Ovary (tissue), 10 donors: ENCODE measurements at places on chromosomes 13 and 19.

DNA sequence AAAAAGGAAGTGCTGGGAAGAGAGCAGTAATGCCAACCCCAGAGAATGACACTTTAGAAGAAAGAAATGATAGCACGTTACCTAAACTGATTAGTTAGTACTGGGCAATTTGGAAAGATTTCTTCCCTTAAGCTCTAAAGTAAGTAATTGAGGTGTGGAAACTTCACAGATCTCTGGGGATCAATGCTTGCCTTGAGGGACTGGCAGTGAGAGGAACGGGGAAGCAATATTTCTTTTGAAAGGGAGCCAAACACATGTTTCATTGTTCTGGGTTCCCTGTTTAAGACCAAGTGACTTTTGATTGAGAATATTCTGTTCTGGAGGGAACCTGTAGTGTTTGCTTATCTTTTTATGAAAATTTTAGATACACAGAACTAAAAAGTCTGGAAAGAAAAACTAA is 190.5 kb downstream of the NDFIP2 start:
- DNase-seq = no peak

GRCh38 chr19:11422163-11423065 is 3.3 kb upstream of the RGL3 start:
- peak; percentile 48 for DNase-seq

DNA sequence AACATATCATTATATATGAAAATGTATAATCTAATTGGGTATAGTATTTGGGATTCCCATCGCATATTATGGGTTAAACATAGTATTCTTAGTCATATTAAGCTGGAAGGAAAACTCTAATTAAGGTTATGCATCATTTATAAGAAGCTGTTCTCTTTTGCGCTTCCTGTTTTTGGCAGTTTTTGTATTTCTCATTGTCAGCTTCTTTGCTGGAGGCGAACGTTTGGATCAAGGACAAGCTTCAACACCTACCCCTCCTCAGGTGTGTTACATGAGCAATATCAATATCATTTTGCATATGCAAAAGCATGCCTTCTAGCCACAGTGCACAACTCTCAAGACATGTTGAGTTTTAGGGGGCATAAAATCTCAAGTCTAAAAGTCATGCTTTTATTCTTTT is 439.8 kb downstream of the TDRD3 start:
- no peak for DNase-seq

DNA sequence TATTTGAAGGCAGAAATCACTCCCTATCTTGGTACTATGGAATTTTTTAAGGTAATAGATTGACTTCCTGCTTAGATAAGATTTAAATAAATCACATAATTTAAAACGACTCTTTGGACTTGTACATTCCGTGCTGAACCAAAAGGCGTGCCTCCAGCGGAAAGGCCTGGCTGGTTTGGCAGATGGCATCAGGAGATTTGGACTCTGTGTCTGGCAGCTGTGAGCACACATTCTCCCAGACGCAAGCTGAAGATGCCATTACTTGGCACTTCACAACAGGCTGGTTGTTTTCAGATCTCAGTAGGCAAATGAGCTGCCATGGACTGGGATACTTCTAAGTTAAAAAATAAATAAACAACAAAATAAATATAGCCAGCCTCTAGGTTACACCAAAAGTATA is 104.5 kb upstream of the SLC15A1 start:
- DNase-seq = no peak

- DNase-seq = peak; percentile 89
These were observed 1.9 kb upstream of the ZBTB32 start for GRCh38 chr19:35702223-35703012.

DNA sequence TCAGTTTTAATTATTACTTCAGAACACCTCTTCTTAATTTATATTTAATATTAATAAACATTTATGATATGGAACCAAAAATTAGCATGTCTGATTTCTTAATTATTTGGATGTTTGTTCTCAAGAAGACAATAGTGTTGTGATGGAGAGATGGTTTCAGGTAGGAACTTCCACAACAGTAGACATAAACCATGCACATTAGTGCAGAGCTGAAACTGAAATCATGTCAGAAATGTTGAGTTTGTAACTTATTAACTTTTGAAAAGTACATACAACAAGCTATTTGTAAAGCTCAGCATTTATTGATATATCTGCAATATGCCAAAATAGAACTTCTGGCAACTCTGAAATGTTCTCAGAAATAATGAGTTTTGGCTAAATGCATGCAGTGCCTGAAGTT is 11.8 kb upstream of the EDNRB start:
- no peak for DNase-seq

GRCh38 chr13:110627351-110627750 is 12.0 kb downstream of the NAXD start:
- no peak for DNase-seq

GRCh38 chr19:16441661-16442162 is 30.1 kb downstream of the EPS15L1 start:
- DNase-seq = no peak

GRCh38 chr13:108115738-108116137 is 99.6 kb downstream of the LIG4 start:
- no peak for DNase-seq

- no peak for DNase-seq
These were observed 20.8 kb upstream of the EBI3 start for GRCh38 chr19:4208385-4209094.

GRCh38 chr13:93758575-93758974 is 532.0 kb downstream of the GPC6 start:
- no peak for DNase-seq

- DNase-seq = no peak
These were observed 5.2 kb upstream of the FUT6 start for GRCh38 chr19:5844456-5845433.

DNA sequence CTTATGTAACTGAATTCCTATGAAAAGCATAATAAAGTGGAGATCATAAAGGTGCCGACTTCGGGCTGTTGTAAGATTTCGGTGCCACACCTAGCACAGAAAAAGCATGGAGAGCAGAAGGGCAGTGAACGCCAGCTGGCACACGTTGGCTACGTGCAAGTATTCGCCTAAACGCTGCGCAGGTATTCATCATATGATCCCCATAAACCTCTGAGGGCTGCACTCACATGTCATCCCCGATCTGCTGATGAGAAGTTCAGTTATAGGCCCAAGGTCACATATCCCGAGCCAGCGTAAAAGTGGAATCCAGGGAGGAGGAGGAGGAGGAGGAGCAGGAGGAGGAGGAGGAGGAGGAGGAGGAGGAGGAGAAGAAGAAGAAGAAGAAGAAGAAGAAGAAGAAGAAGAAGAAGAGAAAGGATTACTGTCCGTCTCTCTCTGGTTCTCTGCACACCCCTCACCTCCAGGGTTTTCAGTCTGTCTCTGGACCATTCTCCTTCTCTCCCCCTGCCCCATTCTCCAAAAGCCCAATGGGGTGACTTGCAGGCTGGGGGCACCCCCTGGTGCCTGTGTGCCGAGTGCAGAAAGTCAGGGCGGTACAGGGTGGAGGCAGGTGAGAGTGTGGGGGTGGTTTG is 18.6 kb upstream of the CYP2S1 start:
- DNase-seq = no peak

DNA sequence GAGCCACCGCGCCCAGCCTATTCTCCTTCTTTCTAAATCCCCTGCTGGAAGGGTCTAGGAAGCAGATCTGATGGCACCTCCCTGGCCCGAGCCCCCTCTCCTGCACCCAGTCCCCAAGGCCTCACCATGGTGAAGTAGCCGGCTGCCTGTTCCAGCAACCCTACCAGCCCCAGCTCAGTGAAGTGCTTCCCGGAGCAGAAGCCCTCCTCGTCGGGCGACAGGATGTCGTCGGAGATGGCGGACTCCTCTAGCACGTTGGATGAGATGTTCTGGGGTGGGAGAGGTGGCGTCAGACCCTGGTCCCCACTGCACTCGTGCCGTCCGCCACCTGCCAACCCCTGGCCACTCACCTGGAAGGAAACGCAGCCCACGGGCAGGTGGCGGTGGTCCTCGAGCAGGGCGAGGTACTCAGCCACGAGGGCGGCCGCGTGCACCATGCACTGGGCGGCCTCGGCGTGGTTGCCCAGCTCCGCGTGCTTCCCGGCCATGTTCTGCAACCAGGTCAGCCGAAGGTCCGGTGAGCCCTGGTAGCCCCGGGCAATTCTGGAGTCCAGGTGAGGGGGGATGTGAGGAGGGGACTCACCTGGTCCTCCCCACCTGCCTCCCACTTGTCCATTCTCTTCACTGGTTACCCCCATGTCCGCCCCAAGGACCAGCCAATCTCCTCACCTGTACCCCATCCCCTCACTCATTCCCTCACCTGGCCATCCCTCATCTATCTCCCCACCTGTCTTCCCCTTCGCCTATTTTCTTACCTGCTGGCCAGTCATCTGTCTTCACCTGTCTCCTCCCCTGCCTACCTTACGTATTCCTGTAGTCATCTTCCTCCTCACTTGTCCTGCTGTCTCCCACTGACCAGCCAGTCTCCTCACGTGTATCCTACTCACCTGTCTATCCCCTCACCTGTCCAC is 11.5 kb upstream of the KANK2 start:
- no peak for DNase-seq

- DNase-seq = no peak
These were observed 1.3 kb downstream of the PMIS2 start for GRCh38 chr19:35587321-35587720.

DNA sequence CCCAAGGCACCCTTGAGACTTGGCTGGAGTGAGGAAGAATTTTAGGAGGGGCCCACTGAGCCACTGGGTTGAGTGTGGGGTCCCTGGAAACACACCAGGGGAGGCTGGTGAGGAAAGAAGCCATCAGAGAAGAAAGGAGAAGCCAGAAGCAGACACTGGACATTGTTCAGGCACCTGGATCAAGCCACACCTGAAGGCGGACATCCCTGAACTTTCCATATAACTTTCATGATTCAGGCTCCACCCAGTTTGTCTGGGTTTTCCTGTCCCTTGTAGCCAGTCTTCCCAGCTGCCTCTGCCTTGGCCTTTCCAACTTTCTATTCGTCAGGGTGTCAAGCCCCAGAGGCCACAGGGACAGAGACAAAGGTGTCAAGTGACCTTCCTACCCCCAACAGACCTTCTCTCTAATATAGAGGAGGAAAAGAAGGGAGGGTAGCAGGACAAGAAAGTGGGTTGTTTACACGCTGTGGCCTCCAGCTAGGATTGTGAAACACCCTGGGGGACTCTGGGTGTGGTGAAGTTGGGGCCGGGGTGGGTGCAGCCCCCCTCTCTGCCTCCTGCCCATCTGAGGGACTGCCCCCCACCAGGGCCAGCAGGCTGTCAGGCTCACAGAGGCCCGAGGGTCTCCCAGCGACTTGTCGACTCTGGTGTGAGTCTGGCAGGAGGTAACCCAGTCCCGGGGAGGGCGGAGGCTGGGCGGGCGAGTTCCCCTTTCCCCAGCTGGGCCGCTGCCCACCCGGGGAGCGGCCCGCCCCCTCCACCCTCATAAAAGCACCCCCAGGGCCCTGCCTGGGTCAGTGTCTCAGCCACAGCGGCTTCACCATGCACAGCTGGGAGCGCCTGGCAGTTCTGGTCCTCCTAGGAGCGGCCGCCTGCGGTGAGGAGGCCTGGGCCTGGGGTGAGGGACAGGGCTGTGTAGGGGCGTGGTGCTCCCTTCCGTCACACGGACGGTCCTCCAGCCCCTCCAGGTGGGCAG is at the start of gene CFD:
Gene CFD, plus strand, starts transcription at position 797 of the 976 bp plus-strand sequence. Its CDS starts 26 bp downstream, at position 823.
- no peak for DNase-seq

- DNase-seq = peak; percentile 39
These were observed 67.8 kb downstream of the RASA3 start for GRCh38 chr13:114064450-114065140.

DNA sequence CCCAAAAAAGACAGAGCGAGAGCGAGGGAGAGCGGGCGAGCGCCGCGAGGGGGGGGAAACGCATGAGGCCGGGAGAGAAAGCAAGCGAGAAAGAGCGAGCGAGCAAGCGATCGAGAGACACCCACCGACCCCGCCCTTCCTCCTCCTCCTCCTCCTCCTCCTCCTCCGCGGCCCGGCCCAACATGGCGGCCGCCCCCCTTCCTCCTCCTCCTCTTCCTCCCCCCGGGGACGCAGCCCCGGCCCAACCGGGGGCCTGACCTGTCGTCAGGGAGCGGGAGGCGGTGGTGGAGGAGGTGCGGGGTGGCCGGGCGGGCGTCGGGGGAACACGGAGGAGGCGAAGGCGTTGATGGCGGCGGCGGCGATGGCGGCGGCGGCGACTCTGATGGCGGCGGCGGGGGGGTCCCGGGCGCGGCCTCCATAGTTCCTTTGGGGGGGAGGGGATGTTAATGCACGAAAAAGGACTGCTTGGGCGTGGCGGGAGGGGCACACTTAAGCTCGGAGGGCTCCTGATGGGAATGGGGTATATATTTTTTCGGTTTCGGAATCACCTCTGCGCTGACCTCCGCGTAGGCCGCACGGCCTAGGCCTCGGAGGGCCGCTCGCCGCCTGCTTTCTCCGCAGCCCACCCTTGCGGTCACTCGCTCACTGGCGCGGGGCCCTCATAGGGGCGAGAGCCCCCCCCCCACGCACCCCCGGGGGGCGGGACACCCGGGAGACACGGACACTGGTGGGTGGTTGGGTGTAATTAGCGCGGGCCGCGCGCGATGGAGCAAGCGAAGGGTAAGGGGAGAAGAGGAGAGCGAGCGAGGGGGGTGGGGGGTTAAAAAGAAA is 1.2 kb downstream of the ZC3H4 start:
- DNase-seq = peak; percentile 91

- DNase-seq = no peak
These were observed 56.9 kb downstream of the EDNRB start for GRCh38 chr13:77861741-77862140.

DNA sequence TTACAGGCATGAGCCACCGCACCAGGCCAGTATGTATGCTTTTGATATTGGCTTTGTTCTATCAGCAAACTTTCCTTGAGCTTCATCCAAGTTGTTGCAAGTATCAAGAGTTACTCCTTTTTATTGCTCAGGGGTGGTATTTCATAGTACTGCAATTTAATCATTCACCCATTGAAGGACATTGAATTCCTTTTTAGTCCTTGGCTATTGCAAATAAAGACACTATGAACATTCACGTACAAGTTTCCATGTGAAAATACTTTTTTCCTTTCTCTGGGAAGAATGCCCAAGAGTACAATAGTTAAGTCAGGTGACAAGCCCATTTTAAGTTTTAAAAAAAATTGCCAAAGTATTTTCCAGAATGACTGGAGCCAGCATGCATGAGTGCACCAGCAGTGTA is 20.4 kb downstream of the CEACAM3 start:
- DNase-seq = no peak

GRCh38 chr19:10270180-10270615 is 722 bp upstream of the ICAM1 start:
- DNase-seq = peak; percentile 54

DNA sequence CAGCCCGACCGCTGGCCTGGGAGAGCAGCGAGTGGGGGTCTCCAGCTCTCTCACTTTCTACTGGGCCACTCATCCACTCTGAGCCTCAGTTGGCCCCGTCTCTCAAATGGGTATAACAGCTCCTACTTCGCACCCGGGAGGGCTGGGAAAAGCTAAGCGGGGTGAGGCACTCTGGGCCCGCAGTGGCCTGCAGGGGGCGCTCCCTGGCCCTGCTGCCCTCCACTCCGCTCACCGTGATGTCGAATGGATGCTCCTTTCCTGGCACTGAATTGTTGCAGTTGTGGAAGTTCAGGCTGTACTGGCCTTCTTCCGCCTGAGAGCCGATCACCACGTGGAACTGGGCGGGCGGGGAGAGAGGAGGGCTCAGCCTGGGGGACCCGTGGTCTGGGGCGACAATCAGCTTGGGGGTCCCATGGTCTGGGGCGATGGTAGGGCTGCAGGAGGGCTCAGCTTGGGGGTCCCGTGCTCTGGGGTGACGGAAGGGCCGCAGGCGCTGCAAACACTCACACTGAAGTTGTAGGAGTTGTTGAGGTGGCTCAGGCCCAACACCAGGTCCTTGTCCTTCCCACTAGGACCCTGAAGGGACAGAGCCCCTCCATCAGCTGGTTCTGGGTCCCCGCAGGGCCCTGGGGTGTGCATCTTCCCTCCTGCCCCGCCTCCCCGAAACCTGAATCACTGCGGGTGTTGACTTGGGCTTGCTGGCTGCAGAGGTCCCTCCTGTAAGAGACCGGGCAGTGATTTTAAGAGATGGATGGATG is 3.9 kb downstream of the GPR108 start:
- DNase-seq = no peak
